ENCODE measurements at places on chromosomes 6 and 20. TPM values are rescaled to one million over a fixed set of nuclear protein-coding genes. Genes with fewer than 3 reads are reported as not detected.

DNA sequence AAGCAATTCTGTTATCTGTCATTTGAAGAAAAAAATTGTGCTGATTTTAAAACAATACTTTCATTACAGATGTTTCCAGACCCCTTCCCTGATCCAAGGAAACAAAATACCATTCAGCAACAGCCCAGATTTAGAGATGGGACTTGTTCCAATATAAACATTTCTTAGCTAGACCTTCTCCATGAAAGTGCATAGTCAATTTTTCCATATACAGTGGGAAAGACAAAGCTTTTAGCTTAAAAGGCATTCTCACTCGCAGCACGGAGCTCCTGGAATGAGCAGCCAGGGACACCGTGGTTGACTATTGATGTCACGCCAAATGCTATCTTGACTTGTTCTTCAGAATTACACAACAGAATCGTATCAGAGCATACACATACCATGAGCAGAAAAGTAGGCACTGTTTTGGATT lies 21.5 kb downstream of the LAMA4 start:
- DNase-seq, result no peak

DNA sequence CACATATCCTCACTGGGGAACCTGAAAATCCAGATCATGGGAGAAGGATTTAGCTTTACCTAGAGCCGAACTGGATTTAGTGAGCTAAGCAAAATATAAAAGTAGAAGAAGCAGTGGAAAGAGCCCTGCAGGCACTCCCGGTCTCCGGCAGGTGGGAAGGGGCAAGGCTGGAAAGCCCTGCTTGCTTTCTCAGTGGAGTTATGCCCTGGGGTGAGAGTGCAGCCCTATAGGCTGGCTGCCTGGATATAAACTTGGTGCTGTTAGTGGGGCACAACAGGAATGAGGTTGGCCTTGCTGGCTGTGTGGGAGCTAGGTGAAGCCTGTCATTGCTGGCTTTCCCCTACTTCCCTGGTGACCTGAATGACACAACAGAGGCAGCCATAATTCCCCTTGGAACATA lies 122.0 kb downstream of the CDK19 start:
- DNase-seq, result no peak

- DNase-seq, result no peak
Observed at GRCh38 chr6:35140639-35141006, 516 bp downstream of the TCP11 start.

DNA sequence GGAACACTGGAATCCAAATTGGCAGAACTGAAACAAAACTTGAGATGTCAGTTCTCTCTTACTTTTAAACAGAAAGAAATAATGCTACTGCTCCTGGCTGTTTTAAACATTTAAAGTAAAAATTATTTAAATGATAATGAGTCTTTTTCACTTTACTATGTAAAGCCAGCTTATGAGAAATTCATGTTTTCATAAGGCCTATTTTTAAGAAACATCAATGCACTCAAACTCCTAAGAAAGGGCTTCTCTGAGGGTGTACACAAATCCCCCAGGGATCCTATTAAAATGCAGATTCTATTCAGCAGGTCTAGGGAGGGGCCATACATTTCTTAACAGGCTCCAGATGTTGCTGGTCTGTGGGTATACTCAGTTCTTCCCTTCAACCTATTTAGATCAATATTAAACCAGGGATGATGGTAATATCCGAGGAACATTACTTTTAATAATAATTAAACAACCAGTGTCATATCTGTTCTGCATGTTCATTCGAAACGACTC lies 2.3 kb downstream of the FERMT1 start:
- no peak for DNase-seq

- no peak for DNase-seq
Observed at GRCh38 chr20:52959125-52959524, 13.0 kb upstream of the TSHZ2 start.

DNA sequence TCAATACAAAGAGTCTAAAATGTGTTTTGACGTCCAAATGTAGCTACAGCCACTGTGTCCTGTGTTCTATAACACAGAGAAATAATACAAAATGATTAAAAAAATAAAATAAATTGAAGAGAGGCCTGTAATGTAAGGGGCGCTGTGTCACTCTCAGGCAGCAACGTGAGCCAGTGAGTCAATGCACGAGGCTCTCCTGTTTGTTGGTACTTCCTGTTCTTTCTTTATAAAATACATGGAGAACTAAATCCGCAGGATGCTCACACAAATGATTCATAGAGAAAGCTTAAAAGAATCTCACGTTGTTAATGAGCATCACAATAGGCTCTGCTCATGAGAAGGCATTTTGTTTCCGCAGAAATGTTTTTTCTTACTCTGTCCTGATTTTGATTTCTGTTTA lies 635.0 kb upstream of the AGPAT4 start:
- DNase-seq, result no peak

DNA sequence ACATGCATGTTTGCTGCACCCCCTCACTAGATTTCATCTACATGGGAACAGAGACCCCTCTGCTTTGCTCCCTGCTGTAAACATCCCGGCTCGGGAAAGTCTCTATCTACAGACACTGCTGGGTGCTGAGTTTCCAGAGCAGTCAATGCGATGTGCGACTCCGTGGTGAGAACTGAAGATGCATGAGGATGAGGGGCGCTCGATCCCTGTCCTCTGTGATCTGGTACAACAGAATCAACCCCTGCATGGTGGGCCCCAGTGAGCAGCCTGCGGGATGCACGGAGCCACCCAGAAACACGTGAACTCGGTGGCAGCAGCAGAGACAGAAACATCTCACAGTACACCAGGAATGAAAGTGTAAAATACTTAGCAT lies 83.1 kb downstream of the THBS2 start:
- DNase-seq, result no peak

GRCh38 chr6:151577257-151577656 lies 83.4 kb downstream of the CCDC170 start:
- no peak for DNase-seq

DNA sequence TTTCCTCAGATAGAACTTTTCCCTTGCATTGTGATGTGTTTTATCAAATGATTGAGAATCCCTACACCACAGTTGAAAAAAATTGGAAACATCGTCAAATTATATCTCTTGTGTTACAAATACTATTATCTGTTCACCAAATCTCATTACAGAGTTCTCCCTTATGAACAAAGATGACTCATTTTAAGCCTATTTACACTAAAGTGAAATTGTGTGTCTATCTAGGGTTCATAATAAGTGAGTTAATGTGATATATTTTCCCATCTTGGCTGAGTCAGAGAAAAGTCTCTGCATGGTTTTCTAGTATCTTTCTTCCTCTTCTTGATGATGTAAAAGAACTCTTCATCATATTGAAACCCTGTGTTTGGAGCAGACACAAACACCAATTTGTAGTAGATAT lies 1263.3 kb upstream of the EYS start:
- DNase-seq, result no peak

GRCh38 chr6:145087034-145087433 lies 648.3 kb downstream of the EPM2A start:
- DNase-seq, result no peak

GRCh38 chr6:168926306-168926705 lies 327.3 kb downstream of the THBS2 start:
- DNase-seq, result no peak

DNA sequence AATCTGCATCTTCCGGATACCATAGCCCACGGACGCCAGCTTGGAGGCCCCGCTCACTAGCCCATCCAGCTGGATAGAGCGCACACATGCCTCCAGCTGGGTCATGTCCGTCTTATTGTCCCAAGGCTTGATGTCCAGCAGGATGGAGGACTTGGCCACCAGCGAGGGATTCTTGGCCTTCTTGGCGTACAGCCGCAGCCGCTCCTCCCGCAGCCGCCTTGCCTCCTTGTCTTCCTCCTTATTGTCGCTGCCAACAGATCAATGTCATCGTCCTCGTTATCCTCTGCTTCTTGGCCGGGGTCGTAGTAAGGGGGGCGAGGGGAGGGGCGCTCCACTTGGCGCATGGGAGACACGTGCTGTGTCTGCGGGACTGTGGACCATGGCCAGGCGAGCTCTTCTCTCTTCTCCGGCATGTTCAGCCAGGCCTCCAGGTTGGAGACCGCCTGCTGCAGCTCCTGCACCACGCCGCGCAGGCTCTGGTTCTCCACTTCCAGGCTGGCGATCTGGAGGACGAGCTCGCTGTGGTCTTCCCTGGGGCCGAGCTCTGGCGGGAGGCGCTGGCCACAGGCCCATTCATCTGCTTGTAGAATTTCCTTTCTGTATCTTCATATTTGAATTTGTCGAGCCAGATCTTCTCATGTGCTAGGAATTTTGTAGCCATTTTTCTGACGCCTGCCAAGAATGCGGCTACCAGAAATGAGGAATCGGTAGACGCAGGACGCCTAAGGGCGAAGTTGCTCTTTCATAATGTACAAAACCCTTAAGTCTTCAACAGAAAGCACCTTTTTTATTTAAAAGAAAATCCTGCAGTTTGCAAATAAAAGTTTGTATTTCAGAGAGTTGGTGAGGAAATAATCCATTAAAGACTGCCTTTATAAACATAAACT lies 60.1 kb upstream of the PTPRK start:
- DNase-seq, result no peak

DNA sequence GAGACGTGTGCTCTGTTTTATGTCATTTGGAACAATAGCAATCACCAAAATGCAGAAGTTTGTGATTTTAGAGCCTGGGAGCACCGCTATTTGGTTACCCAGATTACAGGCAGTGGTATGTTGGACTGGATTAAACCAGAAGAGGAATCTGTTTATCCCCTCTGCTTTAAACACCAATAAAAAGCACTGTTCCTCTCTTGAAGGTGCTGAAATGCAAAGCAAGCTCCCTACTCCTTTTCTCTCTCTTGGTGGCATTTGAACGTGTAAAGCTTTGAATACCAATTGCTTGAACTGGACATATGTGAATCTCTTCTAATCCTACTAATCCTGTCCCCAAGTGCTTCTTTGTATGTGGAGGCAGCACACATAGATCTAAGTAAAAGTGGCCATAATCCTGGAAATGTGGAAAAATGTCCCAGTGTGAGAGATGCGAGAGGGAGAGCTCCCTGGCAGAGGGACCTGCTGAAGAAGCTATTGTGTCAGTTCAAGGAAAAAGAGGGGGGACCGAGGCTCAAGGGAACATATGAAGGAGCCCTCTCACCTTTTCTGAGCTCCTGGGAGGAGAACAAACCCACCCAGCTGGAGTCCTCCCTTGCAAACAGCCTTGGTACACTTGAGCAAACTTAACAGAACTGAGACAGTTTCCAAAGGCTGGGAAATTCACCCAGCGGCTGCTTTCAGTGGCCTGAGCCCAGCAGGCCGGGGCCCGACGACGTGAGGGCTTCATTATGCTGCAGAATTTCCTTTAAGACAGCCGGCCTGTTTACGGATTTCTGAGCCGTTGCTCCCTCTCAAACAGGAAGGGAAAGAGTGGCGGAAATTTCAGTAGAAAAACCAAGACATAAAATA lies 18.8 kb upstream of the OLIG3 start:
- DNase-seq, result no peak

DNA sequence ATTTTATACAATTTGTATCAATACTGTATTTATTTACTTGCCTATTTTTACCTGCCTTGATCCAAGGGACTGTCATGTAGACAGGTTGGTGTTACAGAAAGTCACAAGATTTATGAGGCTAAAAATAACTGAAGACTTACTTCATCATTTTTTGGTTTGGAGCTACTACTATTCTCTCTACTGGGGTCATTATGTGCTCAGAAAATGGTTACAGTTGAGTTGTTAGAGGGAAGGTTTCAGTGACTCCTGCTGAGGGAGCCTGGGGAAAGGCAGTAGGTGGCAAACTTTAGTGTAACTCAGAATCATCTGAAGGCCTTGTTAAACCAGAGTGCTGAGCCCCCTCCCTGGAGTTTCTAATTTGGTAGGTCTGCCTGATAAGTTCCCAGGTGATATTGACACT lies 118.8 kb downstream of the TINAG start:
- DNase-seq, result no peak

- DNase-seq, result no peak
Observed at GRCh38 chr20:25541676-25542075, 43.7 kb downstream of the NINL start.

GRCh38 chr6:152364866-152365265 lies 272.3 kb downstream of the SYNE1 start:
- DNase-seq, result no peak

GRCh38 chr6:142906945-142907470 lies 38.0 kb downstream of the HIVEP2 start:
- DNase-seq, result no peak

GRCh38 chr20:32586291-32586690 lies 1.2 kb upstream of the NOL4L start:
- DNase-seq, result no peak

GRCh38 chr6:109188115-109188411 lies 92.8 kb downstream of the CEP57L1 start:
- DNase-seq, result no peak

- no peak for DNase-seq
Observed at GRCh38 chr20:11153819-11154218, 480.0 kb upstream of the JAG1 start.

DNA sequence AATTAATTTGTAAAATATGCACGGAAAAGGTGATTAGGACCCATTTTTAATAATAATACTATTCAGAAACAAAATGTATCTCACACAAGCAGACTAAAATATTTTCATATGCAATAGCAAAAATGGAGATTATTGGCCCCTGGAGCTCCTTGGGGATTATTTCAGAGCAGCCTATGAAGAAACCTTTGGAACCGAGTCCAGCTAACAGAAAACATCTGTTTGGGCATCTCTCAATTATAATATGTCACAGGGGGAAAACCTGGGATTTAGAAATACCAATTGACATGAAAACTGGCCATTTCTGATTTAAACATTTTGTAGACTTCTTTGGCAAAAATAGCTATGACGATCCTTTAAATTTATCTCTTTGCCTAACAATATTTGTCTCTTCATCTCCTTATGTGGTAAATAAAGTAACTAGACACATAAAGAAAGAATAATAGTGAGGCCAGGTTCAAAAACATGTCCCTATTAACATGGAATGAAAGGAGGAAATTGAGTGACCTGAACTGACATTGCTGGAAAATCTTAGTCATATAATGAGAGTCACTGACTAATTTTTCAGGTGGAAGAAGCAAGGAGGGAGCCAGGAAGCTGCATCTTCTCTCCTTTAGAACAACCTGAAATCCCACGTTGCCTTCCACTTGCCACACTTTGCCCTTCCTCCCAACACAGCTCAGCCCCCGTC lies 199.0 kb downstream of the SOD2 start:
- DNase-seq, result no peak

Gene ULBP3
- 8.4 TPM for total RNA-seq

Gene OR2B6
- 1.5 TPM for total RNA-seq

Gene IGF2R
- total RNA-seq, result 109 TPM

Gene CPNE5
- total RNA-seq, result not detected

Gene FBXL4
- total RNA-seq, result 11.5 TPM

Gene MEI4
- total RNA-seq, result 0.09 TPM

Gene CITED2
- total RNA-seq, result 21.4 TPM

Gene GJA1
- total RNA-seq, result 147 TPM

Gene MOXD1
- total RNA-seq, result 13.2 TPM

Gene RNF39
- total RNA-seq, result 1.4 TPM

Gene CDH4
- total RNA-seq, result not detected

Gene LST1
- not detected for total RNA-seq

Gene SLC22A7
- not detected for total RNA-seq
